Thyroid gland (tissue), 4 donors: ENCODE measurements at places on chromosomes 2 and 18.

DNA sequence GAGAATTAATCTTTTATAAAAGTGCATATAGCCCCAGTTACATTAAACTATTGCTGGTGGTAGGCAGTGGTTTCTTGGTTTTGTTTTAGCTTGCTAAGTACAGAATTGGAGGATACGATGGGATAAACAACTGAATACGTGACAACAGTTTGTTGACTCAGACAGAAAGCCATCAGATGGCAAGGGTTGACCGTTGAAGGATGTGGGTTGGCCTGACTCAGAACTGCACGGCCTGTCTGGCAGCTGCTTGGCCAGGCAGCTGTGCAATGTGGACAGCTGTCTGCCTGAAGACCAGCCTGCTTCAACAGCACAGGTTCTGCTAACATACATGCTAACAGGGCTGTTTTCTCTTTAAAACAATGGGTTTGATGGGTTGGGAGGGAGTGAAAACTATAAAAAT is 46.6 kb downstream of the PRKRA start:
- no peaks in the 10 kb centered on the region for H3K27me3 ChIP-seq
- H3K27ac ChIP-seq, result no peak overlapping the region
- DNase-seq, result no peak
- H3K4me3 ChIP-seq, result no peak overlapping the region
- no peaks in the 10 kb centered on the region for H3K4me1 ChIP-seq

GRCh38 chr2:203756161-203756560 is 49.7 kb downstream of the CD28 start:
- no peaks in the 10 kb centered on the region for H3K4me1 ChIP-seq
- DNase-seq, result no peak
- no peaks in the 10 kb centered on the region for H3K36me3 ChIP-seq

DNA sequence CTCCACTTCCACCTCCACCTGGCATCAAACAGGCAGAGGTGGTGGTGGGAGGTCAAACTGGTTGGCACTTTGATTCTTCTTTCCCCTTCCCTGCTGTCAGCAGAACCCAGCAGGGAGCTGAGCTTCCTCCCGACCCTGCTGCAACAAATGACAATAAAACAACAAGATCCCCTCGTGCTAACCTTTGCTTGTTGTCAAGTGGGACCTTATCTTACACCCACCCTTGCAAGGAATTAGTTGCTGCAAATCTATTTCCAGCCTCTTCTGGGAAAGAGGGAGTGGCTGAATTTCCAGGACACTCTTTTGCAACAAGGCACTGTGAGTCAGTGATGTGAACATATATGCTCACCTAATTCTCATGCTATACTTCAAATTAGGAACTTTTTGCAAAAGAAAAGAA is 655.1 kb downstream of the DSC3 start:
- H3K27ac ChIP-seq, result no peak overlapping the region
- no peaks in the 10 kb centered on the region for H3K27me3 ChIP-seq
- no peak overlapping the region for H3K4me3 ChIP-seq
- H3K36me3 ChIP-seq, result no peaks in the 10 kb centered on the region
- no peaks in the 10 kb centered on the region for H3K4me1 ChIP-seq

DNA sequence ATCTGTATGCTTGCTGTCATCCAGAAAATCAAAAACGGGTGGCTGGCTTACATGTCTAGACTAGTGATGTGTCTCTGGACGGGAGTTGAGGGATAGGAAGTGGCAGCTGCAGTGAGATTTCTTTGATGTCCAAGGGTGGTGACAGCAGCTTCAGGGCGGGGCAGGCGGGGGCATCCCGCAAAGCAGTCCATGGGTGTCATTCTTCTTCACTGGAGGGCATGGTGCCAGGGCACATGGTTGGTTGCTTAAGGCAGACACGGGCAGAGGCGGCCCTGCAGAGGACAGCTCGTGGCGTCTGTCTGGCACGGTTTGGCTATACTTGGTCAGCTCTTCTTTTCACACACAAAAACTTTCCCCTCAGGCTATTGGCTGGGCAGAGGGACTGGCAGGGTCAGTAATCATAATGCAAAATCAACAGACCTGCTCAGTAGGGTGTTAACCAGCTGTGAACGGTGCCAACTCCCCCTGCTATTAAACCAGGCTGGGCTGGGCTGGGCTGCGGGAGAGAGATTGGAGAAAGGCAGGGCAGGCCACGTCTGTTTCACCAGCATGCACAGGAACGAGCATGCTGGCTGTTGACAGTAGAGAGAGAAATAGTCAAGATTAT is 63.7 kb downstream of the COL4A3 start:
- H3K27ac ChIP-seq, result peak overlapping the region; percentile 80
- no peaks in the 10 kb centered on the region for H3K27me3 ChIP-seq
- DNase-seq, result peak; percentile 96
- H3K4me1 ChIP-seq, result peaks cover 29% of the 10 kb centered on the region

DNA sequence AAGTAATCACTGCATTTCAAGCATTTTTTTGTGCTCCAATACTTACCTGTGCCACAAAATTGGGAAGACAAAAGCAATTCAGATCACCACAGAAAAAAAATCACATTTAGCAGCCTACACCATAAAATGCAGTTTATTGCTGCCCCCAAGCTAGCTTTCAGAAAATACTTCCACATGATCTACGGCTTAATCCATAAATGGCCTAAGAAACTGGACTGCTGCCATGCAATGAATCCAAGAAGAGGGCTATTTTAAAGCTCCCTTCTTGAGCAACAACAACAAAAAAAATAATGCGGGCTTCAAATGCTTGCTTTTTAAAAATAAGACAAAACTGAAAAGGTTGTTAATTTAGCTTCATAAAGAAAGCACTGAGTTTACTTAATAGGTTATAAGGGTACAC is 272.3 kb downstream of the RAD51AP2 start:
- H3K27me3 ChIP-seq, result no peaks in the 10 kb centered on the region
- DNase-seq, result no peak
- no peak overlapping the region for H3K27ac ChIP-seq
- H3K4me1 ChIP-seq, result no peaks in the 10 kb centered on the region
- H3K4me3 ChIP-seq, result no peak overlapping the region

DNA sequence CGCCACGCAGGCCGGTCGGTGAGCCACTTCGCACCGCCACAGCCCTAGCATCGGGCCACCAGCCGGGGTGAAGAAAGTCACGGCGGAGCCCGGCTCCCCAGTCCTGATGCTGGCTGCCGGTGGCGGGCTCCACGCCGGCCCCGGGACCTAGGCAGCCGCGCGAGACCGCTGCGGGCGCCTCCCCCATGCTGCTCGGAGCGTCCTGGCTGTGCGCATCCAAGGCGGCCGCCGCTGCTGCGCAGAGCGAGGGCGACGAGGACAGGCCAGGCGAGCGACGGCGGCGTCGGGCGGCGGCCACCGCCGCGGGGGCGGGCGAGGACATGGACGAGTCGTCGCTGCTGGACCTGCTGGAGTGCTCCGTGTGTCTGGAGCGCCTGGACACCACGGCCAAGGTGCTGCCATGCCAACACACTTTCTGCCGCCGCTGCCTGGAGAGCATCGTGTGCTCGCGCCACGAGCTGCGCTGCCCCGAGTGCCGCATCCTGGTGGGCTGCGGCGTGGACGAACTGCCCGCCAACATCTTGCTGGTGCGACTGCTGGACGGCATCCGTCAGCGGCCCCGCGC is 433 bp downstream of the SH3RF3 start:
- peak; percentile 19 for DNase-seq
- no peaks in the 10 kb centered on the region for H3K36me3 ChIP-seq
- no peak overlapping the region for H3K4me3 ChIP-seq
- no peaks in the 10 kb centered on the region for H3K27me3 ChIP-seq

- no peak overlapping the region for H3K27ac ChIP-seq
- H3K4me3 ChIP-seq, result no peak overlapping the region
- DNase-seq, result no peak
- H3K27me3 ChIP-seq, result no peaks in the 10 kb centered on the region
Measured at GRCh38 chr2:105723431-105723830, 21.3 kb upstream of the NCK2 start.

- no peak for DNase-seq
- no peak overlapping the region for H3K27ac ChIP-seq
- no peaks in the 10 kb centered on the region for H3K27me3 ChIP-seq
- H3K36me3 ChIP-seq, result no peaks in the 10 kb centered on the region
- no peak overlapping the region for H3K4me3 ChIP-seq
Measured at GRCh38 chr2:74975016-74975415, 16.6 kb downstream of the POLE4 start.

DNA sequence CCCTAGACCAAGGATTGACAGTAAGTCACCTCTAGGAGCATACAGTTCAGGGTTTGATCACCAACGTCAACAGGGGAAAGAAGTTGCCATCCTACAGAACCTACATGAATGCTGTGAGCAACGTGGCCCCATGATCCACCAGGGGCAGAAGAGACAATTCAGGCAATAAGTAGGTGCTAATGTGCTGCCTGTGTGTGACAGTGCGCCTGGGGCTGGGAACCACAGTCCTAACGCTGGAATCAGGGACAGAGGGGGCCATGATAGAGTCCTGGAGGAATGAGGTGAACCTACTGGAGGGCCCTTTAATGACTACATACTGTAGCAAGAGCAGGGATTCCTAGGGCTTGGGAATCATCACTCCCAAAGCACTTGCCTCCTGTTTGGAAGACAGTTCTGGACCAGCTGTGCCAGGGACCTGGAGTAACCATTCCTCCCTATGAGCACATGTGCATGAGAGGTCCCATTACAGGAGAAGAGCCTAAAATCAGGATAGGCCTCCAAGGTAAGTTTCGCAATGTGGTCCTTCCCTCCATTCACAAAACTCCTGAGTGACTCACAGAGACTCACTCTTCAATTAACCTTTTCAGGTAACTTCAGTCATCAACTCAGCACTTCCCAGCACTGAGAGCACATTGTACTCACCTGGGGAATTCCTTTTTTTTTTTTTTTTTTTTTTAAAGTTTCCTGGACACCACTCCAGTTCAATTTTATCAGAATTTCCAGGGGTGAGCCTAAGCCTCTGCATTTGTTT is 214.0 kb downstream of the TMEM163 start:
- H3K36me3 ChIP-seq, result no peaks in the 10 kb centered on the region
- H3K4me1 ChIP-seq, result no peaks in the 10 kb centered on the region
- H3K27ac ChIP-seq, result no peak overlapping the region
- DNase-seq, result no peak

DNA sequence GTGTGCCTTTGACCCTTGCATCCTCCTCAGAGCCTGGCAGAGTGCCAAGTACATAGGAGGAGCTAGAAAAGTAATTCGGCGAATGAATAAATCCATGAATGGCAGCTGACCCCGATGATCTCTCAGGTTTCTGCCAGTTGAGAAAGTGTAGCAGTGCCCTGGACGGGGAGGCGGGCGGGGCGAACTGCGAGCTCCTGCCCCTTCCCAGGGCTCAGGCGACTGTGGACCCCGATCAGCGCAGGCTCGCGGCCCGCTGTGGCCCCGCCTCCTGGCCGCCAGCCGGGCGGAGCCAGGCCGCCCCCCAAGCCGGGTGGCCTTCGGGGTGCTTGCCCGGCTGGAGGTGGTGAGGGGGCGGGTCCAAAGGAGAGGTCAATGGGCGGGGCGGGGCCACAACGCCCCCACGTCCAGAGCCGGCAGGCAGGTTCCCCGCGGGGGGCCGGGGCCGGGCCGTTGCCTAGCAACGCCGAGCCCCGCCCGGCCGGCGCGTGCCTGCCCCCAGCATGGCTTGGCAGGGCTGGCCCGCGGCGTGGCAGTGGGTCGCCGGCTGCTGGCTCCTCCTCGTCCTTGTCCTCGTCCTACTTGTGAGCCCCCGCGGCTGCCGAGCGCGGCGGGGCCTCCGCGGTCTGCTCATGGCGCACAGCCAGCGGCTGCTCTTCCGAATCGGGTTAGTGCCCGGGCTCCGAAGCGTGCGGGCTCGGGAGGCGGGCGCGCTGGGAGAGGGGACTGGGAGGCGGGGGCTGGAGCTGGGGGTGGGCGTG is 30.6 kb upstream of the TMBIM1 start:
- DNase-seq, result peak; percentile 93
- no peaks in the 10 kb centered on the region for H3K36me3 ChIP-seq
- H3K27ac ChIP-seq, result peak overlapping the region; percentile 79
- H3K27me3 ChIP-seq, result no peaks in the 10 kb centered on the region

- no peaks in the 10 kb centered on the region for H3K4me1 ChIP-seq
- DNase-seq, result no peak
- no peak overlapping the region for H3K4me3 ChIP-seq
- no peaks in the 10 kb centered on the region for H3K27me3 ChIP-seq
Measured at GRCh38 chr2:84424152-84424551, 34.9 kb downstream of the SUCLG1 start.

DNA sequence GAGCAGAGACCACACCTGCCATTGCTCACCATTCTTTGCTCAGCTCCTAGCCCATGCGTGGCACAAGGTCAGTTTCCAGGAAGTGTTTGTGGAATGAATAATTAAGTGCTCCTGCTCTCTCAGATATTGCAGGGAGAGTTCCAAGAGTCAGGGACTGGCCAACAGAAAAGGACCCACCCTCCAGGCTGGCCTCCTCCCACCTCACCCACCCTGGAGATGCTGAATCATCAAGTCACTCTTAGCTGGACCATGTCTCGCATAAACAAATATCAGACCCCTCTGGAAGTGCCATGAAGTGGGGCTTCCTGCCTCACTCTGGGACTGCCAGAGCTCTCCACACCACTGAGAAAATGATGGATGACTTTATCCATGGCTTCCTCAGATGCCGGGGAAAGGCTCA is 256.0 kb downstream of the TNS1 start:
- H3K4me3 ChIP-seq, result no peak overlapping the region
- H3K4me1 ChIP-seq, result no peaks in the 10 kb centered on the region
- H3K27ac ChIP-seq, result no peak overlapping the region
- DNase-seq, result no peak
- no peaks in the 10 kb centered on the region for H3K36me3 ChIP-seq

DNA sequence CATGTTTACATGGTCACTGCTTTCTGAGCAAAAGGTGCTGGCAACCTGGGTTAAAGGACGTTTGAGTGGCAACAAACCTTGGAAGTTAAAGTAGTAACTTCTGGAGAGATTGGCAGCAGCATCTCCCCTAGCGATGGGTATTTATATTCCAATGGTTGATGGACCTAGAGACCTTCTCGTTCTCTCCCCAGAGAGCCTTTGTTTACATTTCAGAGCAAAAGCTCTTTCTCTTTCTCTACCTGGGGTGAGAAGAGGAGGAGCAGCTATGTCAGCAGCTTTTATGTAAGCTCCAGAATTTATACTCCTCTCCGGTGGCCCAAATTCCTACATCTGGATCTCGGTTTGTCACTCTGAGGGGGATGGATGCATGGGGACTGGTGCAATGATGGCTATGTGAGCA is 213.7 kb upstream of the ARL4C start:
- no peak overlapping the region for H3K27ac ChIP-seq
- no peaks in the 10 kb centered on the region for H3K4me1 ChIP-seq
- no peaks in the 10 kb centered on the region for H3K36me3 ChIP-seq

DNA sequence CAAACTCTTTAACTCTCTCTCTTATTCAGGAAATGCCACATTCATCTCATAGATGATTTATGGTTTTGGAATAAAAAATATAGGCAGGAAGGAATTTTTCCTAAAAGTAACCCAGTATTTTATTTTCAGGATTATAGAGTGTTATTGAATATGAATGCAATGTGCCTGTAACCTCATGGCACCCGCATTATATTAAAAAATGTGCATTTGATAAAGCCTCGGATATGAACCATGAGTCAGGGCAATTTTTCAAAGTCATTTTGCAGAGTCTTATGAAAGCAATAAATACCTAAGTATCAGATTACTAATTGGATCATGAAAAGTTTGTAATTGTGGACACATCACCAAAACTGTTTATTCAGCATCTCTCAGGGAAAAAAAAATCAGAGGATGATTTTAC is 573.8 kb downstream of the TSN start:
- H3K36me3 ChIP-seq, result no peaks in the 10 kb centered on the region
- no peak overlapping the region for H3K4me3 ChIP-seq
- H3K27ac ChIP-seq, result no peak overlapping the region
- no peak for DNase-seq
- H3K4me1 ChIP-seq, result no peaks in the 10 kb centered on the region
- H3K27me3 ChIP-seq, result no peaks in the 10 kb centered on the region

- H3K36me3 ChIP-seq, result no peaks in the 10 kb centered on the region
- H3K4me3 ChIP-seq, result no peak overlapping the region
- no peak overlapping the region for H3K27ac ChIP-seq
- H3K27me3 ChIP-seq, result no peaks in the 10 kb centered on the region
- DNase-seq, result no peak
Measured at GRCh38 chr2:48383036-48383435, 146.9 kb upstream of the STON1 start.
